ENCODE measurements at places on chromosomes 4 and X.

DNA sequence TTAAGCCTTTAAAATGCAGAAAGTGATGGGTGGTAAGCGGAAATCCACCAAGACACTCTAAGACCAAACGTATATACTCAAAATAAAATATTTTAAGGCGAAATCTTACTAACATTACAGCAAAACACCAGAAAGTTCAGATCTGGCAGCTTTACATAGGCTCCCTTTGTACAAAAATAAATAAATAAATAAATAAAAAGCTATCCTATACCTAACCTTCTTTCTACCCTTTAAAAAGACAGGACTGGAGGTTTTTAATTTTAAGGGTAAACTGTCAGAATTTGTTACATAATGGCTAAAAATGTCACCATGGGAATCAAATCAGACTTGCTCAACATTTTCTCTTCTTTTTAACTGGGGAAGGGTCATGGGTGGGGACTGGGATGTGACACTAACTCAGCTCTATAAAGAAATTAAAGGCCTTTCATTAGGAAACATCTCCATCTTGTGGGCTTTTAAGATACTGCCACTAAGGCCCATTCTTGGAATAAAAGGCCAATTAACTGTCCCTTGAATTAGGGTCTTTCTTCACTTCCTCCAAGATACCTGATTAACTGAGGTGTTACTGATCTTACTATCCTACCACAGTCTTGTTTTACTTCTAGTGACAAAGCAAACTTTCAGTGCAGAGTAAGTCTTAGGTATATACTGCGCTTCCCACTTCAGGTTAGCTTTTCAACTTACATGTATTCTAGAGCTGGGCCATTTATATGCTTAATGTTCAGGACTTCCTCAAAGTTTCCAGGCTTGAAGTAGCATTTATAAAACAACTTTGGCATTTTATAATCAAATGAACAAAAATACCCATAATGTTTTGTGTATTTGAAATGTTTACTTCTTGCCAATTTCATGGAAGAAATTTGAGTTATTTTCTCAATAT is 13.3 kb downstream of the HNRNPD start:
- no peak for DNase-seq

DNA sequence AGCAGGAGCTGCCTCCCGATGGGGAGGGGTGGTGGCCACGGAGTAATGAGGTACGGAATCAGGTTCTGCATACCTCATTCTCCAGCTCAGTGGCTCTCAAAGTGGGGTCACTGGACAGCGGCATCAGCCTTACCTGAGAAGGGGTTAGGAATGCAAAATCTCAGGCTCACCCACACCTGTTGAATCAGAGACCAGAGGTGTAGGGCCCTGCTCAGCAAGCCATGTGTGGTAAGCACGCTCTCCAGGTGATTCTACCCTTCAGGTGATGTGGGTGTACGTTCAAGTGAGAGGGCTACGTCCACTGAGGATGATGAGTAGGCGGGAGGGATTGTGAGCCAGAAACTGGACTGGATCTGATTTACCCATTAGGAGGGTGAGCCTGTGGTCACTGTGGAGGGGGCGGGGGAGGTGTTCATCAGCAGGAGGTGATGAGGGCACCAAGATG is 65.8 kb downstream of the ANAPC4 start:
- no peak for DNase-seq

GRCh38 chrX:27728291-27728690 is 79.5 kb upstream of the MAGEB10 start:
- no peak for DNase-seq

GRCh38 chr4:156523991-156524390 is 447.6 kb downstream of the PDGFC start:
- DNase-seq: no peak

DNA sequence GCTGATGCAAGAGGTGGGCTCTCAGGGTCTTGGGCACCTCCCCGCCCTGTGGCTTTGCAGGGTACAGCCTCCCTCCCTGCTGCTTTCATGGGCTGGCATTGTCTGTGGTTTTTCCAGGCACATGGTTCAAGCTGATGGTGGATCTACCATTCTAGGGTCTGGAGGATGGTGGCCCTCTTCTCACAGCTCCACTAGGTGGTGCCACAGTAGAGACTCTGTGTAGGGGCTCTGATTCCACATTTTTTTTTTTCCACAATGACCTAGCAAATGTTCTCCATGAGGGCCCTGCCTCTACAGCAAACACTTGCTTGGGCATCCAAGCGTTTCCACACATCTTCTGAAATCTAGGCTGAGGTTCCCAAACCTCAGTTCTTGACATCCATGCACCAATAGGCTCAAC is 657.9 kb upstream of the CT83 start:
- no peak for DNase-seq

DNA sequence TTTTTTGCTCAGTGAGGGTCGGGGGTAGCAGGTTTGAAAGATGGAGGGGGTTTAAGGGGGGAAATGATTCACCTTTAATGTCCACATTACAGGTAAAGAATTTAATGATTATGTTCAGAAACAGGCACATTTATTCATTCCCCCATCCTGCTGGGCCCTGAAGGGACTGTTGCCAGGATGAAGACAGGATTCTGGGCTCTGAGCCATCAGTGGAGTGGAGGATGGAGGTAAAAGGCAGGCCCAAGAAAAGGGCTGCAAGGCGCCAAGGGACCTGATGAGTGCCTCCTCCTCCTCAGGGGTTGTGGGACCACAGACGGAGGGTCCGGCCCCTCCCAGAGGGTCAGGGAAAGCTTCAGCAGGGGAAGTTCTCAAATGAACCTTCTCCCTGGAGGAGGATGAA is 40.4 kb upstream of the PROM1 start:
- no peak for DNase-seq

GRCh38 chrX:99266255-99266654 is 1143.8 kb downstream of the PCDH19 start:
- DNase-seq: no peak

DNA sequence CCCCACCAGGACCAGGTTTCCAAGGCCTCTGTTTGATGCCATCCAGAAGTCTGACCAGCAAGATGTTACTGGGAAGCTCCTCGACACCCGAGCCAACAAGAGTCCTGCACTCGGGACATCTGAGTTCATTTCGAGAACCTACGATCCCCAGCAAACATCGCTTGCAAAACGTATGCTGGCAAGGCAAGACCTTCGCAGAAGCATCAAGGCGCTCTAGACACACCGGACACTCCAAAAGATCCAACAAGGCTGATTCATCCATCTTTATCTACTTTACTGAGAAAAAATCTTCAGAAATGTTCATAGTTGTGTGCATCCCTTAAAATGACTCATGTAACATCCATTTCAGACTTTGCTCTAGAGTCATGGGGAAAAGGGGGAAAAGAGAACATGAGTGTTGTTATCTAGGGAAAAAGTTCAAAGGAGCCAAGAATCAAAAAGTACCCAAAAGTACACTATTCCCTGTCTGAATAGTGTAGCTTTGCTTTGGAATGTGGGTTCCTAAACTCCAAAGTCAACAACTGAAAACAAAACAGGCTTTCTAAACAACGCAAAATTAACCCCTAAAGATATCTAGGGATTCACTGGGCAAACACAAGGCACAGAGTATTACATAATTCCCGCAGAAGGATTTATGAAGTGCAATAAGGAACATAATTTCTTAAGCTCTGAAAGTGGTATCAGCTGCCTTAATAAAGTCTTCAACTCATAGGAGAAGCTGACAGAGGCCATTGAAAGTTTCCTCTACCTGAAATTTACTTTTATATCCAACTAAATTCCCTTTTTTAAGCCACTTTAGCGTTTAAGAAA is 1.6 kb downstream of the SH3RF1 start:
- peak; percentile 40 for DNase-seq

DNA sequence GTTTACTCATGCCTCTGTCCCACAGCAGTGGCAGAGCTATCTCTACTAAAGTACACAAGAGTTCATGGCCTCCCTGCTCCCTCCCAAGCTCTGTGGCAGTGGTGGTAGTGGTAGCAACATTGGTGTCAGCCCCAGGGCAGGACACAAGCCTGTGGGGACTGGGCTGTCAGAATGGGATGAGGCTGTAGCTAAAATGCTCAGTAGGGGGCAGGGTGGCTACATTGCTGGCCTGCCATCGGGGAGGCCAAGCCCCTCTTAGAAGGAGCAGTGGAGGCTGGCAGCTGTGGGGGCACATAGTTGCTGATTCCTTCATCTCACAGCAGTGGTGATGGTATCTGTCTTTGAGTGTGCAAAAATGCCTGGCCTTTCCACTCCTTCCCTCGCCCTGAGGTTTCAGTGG is 461.7 kb downstream of the PCDH18 start:
- no peak for DNase-seq

DNA sequence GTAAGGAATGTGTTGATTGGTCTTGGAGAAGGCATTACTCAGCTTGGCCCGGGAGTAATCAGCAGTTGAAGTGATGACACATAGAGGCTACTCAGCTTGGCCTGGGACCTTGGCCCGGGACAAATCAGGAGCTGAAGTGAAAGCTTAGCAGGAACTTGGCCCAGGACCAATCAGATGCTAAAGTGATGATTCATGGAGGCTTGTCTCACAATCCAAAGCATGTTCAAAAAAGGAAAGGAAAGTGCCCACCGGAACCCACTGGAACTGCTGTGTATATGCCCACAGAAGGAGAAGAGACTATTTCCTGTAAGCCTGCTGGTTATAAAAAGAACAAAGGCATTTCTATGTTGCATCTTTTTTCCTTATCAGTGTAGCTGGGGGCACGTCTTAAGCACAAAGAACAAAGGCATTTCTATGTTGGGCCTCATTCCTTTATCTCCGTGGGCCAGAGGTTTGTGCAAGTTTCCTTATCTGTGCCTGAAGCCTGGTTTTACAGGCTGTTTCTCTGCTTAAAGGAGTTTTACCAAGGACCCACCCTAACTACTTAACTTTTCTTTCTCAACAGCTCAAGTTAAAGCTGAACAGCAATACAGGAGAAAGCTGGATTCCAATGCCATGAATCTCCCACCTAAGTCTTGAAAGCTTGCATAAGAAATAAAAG is 1176.7 kb downstream of the NLGN4X start:
- DNase-seq: peak; percentile 90

- DNase-seq: no peak
Observed at GRCh38 chrX:131399678-131400428, 110.7 kb upstream of the IGSF1 start.

DNA sequence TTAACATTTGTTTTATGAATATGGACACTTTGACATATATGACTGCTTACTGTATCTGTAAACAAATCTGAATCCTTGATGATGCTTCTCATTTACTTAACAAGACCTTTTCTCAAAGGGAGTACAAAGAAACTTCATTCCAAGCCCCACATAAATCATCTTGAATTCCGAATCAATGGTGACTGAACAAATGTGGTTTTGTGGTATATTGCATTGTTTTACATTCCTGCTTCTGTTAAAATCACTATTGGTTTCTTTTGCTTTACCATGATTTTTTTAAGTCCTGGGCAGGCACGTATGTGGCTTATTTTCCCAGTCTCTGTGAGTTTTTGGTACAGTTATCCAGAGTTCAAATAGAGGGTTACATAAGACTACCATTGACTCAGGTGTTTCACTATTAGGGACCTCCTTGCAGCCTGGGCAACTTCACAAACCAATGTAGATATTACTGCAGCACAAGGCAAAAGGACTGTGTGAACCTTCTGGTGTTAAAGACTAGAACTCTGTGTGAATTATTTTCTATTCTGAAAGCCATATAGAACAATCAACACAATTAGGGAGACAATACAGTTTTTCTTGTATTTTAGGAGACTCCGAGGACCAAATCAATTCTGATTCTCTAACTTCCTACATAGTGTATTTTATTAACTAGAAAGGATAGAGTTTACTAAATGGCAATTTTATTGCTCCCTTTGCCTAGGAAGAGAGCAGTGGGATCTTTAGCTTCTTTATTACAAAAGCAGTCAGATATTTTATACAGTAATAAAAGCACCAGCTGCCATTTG is 196.4 kb downstream of the GALNTL6 start:
- DNase-seq: no peak
